ENCODE measurements at places on chromosomes 4 and X.
A peak's percentile ranks its signal among the peaks of the same experiment; 100 is the strongest.

- DNase-seq = peak; percentile 20
These were observed 12.0 kb upstream of the RBBP7 start for GRCh38 chrX:16882169-16882568.

- DNase-seq = peak; percentile 84
These were observed at the start of gene IL2RG for GRCh38 chrX:71111141-71111843. TSS of gene IL2RG (minus strand) at chrX:71111577. CDS start at chrX:71111539, 38 bp downstream.

- DNase-seq = no peak
These were observed 69.4 kb downstream of the DCHS2 start for GRCh38 chr4:154422152-154422551.

DNA sequence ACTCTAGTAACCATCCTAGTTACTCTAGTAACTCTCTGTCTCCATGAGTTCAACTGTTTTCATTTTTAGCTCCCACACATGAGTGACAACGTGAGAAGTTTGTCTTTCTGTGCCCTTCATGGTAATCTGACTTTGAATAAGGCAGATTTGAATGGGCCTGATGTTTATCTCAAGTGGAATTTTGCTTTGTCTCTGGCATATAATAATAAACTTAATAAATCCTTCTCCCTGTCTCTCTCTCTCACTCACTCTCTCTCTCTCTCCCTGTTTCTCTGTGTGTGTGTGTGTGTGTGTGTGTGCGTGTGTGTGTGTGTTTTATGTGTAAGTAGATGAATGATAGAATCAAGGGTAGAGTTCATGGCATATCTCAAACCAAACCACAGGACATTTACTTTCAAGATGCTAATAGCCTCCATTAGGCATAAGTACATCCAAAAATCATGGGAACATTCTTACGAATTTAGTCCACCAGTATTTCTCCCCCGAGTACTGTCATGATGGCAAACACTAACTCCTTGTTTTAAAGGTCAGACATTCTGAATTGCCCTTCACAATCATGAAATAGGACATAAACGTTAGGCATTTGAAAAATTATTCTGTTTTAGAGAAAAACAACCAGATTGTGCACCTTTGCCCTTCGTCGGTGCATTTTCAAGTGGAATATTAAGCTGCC, 193.1 kb downstream of the SPATA18 start:
- no peak for DNase-seq

DNA sequence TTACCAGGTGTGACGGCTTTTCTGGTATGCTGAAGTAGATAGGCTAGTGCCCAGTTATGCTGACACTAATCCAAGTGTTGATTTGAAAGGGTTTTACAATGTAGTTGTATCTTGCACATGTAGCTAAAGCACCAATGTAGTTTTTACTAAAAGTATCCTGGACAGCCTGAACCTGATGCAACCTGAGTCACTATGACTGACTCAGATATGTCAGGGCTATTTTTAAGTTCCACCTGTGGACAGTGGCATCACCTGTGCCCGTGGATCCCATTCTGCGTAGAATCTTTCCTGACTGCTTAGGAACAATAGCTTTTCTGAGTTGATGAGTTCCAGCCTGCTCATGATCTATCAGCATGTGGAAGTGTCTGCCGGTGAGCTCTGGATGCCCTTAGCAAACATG, 58.1 kb downstream of the CCNG2 start:
- no peak for DNase-seq

- no peak for DNase-seq
These were observed 64.5 kb downstream of the FTHL17 start for GRCh38 chrX:31007321-31007720.

DNA sequence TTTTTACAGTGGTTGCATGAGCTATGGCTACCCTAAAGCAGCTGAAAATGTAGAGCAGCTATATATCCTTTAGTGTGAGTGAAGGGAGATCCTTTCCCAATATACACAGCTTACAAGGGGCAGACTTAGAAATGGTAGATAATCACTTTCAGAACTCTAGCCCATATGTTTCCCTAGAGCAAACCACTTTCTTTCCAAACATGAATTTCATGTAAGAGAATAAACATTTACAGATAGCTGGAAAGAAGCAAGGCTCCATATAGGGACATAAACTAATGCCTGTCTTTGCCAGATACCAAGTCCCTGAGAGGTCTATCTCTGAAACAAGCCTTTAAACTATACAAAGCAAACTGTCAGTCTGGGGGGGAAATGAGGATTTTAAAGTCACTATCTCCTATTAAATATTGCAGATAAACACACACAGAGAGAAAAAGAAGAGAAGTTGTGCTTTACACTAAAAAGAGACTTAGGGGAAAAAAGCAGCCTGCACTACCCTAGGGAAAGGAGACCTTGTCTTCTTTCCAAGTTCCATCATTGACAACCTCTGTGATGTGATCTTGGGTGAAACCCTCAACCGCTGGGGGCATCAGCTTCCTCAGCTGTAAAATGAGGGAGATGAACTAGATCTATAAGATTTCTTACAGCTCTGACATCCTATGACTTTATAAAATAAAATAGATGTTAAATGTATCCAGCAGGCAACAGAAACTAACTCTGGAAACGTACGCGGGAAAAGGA, 73.6 kb downstream of the TMEM156 start:
- DNase-seq = no peak

- no peak for DNase-seq
These were observed 69.2 kb downstream of the STK32B start for GRCh38 chr4:5120468-5120867.

GRCh38 chr4:35975617-35976355, 268.5 kb downstream of the ARAP2 start:
- no peak for DNase-seq

- no peak for DNase-seq
These were observed 165.6 kb upstream of the S100G start for GRCh38 chrX:16484338-16484737.

GRCh38 chrX:82648062-82648461, 860.0 kb upstream of the POU3F4 start:
- no peak for DNase-seq

GRCh38 chr4:26787461-26788340, 72.9 kb upstream of the STIM2 start:
- peak; percentile 22 for DNase-seq

DNA sequence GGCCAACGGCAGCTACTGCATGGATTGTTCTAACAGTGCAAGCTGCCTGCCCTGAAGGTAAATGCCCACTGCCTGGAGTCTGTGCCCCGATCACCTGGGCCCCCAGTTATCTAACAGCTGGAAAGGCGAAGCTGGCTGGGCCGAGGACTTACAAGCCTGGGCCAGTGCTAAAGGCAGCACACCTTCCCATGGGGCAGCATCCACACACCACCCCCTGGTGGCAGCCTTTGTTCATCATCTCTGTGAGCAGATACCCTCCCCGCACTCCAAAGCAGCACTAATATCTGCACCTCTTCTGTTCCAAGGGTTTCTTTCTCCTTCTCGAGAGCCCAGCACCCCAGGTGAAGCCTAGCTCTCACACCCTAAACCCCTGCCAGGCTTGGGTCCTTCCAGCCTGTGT, 7.6 kb downstream of the SLC2A9 start:
- no peak for DNase-seq

- peak; percentile 6 for DNase-seq
These were observed 39.4 kb downstream of the ERVMER34-1 start for GRCh38 chr4:52711834-52712250.

- no peak for DNase-seq
These were observed 158.6 kb downstream of the TRAM1L1 start for GRCh38 chr4:116926631-116927295.

DNA sequence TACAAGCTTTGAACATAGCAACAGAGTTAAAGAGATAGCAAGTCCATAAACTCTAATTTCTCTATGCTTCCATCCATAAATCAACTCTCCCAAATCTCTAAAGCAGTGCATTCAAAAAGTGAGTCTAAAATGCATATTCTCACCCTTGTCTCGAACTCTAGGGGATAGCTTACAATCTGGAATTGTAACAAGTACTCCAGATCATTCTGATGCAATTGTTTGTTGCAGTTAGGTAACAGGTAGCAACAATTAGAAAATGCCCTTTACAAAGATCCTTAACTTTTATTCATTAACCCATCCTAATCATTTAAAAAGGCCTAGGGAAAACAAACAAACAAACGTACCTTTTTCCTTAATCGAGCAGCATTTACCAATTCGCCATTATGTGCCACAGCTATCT, 18.9 kb upstream of the AASDH start:
- DNase-seq = no peak

GRCh38 chr4:47915378-47915777, 995 bp upstream of the NFXL1 start:
- DNase-seq = no peak

DNA sequence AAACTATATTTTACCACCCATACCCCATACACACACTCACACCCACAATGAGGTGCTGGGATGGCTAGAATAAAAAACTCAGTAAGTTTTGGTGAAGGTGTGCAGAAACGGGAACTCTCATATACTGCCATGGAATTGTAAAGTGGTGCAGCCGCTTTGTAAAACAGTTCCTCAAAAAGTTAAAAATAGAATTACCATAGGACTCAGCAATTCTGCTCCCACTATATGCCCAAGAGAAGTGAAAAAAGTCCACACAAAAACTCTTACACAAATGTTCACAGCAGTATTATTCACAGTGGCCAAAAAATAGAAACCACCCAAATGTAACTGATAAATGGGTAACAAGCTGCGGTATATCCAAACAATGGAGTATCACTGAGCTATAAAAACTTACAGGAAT, 6.5 kb downstream of the CENPU start:
- no peak for DNase-seq

GRCh38 chr4:176805155-176805554, 12.4 kb upstream of the VEGFC start:
- no peak for DNase-seq

DNA sequence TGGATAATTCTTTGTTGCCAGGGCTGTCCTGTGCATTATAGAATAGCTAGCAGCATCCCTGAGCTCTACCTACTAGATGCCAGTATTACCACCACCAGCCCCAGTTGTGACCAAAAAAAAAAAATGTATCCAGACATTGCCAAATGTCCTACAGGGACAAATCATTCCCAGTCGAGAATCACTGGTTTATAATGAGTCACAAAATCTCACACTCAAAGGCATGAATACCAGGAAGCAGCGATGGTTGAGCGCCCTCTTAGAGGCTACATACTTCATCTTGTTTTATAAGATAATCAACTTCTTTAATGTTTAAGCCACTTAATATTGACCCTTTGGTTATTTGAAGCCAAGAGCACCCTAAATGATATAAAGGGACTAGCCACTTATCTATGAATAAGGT, 297.3 kb downstream of the DHX15 start:
- DNase-seq = no peak

DNA sequence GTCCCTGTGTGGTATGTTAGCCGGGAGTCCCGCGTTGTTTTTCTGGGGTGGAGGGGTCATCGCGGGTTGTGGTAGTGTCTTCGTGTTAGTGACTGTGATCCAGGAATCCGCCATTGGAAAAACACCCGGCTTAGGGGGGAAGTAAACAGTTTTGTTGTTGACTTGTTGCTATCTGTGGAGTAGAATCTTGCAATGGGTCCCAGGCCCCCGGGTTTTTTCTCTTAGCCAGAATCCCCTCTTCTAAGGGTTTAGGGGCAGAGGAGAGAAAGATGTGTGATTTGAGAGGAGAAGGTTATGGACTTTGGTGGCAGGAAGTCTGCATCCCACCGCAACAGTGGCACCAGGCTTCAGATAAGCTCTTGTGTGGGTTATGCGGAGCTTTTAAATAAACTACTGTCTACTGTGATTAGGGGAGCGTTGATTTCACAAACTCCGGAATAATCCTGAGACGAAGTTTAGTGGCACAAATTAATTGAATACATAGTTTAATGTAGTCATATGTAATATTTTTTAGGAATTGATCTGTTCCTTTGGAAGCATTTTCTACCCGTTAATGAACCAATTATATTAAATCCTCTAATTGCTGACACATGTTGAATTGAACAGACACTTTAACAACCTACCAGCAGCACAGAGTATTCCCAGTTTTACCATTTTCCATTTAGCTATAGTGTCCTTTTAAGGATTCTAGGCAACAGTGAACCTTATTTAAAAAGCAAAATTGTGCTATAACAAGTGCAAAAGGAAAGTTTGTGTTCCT, 1.4 kb downstream of the DDX3X start:
- no peak for DNase-seq

- DNase-seq = no peak
These were observed 1425.5 kb downstream of the PCDH18 start for GRCh38 chr4:136106753-136107152.

DNA sequence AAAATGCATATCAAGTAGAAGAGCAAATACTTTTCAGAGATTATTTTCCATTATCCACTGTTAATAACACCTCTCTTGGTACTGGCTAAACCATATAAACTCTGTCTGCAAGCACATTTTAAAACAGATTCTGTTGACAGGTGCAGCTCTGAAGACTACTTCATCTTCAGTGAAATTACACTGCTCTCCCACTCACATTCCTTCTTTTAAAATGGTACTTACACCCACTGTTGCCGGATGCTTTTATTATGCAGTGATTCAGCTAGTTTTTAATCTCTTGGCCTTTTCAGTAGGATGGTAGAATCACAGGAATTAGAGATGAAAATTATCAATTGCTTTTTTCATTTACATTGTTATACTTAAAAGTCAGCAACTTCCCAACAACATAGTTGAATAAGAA, 381.6 kb downstream of the GASK1B start:
- DNase-seq = no peak

DNA sequence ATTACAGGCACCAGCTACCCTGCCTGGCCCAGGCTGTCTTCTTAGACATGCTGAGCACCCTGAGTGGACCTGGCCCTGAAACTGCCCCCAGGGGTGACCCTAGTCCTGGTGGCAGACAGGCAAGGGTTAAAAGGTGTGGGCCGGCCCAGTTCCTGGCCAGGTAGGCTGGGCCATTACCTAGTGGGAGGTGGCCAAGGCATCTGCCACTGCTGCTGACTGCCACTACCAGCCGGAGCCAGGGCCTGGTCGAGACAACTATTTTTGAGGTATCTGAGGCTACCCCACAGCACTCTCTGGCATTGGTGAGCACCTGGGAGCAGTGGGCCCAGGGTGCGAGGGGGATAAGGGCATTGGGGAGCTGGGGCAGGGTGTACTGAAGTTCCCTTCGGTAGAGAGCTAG, at the start of gene CCDC120:
CCDC120 (plus strand) TSS at position 206 of the 400 bp plus-strand sequence. CDS start 3,043 bp downstream, outside the sequence.
- no peak for DNase-seq

Data from naive B cell (primary cell).